ENCODE measurements at places on chromosomes 1 and 21.
A peak's percentile ranks its signal among the peaks of the same experiment; 100 is the strongest.

DNA sequence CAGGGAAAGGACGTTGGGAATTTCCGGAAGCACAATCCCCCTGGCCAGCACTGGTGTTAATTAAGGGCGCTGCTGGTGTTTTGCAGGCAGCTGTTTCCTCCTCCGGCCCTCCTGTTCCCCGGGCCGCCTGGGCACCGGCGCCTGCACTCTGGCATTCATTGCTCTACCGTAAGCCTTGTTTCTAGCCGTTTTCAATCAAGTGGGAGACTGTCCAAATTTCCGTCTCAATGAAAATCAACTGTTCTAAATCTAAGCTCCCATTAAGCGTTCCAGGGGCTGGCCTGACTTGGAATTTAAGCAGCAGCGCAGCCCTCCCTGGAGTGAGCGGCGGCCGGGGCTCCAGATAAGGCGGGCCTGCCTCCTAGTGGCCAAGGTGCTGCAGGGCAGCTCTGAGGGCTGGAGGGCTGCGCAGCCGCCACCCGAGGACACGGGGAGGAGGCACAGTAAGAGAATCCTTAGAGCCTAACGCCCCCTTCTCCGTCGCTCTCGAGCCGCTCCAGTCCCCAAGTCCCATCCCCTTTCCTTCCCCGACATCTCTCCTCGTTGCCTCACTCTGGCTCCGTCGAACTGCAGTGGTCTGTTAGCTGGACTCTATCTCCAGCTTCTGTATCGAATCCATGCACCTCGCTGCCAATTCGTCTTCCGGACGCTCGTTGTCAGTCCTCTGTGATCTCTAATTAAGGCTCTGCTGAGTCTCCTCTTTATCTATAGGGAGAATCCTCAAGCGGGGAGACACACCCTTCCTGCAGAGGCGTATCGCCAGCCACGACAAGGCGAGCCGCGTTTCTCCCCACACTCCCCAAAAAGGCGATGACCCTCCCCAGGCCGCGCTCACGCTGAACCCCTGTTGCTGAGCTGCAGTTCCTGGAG lies 57.8 kb upstream of the LRRC8D start:
- peak; percentile 86 for DNase-seq

DNA sequence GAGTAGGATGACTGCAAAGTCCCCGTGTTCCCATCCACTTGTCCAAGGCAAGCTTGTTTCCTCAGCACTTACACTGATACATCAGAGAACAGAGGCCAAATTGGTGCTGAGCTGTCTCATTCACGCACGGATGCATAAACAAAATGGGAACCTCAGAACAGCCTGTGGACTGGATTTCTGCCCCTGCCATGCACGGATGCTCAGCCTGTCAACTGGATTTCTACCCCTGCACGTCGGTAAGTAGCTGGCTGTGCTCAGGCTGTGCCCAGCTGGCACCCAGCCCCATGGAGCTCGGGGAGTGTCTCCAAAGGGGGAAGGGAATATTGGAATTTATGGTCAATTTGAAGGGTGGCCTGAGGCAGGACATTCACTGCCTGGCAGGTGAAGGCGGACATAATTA lies 40.8 kb upstream of the TMPRSS2 start:
- no peak for DNase-seq

DNA sequence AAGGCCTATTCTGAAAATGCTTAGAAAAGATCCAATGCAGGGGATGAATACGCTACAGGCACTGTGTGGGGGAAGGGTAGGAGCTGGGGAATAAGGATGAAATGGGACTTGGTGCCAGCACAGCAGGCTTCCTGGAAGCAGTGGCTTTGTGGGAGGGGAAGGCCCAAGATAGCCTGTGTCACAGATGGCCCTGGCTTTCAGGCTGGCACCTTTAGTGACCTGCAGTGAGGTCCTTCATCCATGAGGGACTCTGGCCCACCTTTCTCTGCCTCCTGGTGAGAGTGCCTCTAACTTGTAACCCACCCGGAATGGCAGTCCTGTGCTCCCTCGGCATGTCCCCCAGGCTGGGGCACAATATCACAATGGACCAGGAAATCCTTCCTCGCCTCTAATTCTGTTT lies 919 bp downstream of the CHI3L1 start:
- no peak for DNase-seq

DNA sequence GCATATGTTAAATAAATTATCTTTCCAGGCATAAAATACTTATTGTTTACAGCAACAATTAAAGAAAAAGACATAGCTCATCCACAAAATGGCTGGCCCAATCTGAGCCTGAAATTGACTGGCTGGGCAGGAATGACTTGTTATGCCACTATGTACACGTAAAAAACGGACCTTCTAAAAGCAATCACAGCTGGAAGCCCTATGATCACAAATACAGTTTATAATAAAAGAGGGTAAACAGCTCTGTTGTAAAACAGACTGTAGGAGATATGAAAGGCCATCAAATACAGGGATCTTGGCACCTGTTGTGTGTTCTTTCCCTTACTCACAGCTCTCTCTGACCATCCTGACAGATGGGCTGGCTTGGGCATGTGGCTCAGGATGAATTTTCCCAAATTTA lies 70.5 kb upstream of the DMRTA2 start:
- no peak for DNase-seq

- no peak for DNase-seq
These were observed 715.3 kb upstream of the CXADR start for GRCh38 chr21:16797540-16797939.

- no peak for DNase-seq
These were observed 29.4 kb downstream of the PRKAB2 start for GRCh38 chr1:147142886-147143285.

DNA sequence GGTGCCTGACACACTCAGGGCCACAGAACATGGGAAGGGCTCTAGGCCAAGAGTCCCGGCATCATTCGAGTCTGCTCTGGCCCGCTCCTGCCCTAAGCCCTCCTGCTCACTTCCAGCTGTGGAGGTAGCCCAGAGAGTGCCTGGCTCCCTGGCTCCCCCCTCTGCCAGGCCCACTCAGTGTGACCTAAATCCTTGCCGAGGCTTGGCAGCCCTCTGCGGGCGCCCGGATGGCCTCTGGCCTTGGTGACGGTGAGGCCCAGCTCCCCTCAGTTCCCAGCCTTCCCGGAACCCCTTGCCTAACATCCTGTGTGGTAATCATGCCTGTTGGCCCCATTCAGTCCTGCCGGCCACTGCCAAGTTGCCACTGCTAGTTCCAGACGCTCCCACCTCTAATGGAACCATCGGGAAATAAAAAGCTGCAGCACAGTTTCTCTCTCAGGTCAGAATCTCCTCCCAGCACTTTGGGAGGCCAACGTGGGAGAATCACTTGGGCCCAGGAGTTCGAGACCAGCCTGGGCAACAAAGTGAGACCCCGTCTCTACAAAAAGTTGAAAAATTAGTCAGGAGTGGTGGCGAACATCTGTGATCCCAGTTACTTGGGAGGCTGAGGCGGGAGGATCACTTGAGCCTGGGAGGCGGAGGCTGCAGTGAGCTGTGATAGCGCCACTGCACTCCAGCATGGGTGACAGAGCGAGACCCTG lies 1.2 kb upstream of the H6PD start:
- DNase-seq: peak; percentile 95

GRCh38 chr1:193183019-193183627 lies 3.3 kb downstream of the B3GALT2 start:
- peak; percentile 39 for DNase-seq

- DNase-seq: no peak
These were observed 20.4 kb downstream of the KIAA1614 start for GRCh38 chr1:180933141-180933540.

DNA sequence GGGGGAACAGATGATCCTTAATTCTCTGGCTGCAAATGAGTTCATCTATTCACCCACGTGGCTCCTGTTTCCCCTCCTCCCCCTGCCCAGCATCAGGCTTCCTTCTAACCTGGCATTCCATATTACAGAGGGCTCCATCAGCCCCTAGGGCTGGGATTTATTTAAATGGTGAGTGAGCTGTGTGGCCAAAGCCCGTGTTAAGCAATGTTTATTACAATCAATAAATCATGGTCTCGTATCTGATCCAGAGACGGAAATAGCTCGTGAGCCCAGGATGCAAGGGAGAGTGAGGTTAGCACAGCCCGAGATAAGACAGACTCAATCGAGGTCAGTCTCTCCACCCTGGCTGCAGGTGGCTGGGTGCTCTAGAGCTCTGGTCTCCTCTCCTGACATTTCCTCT lies 43.1 kb upstream of the IGSF21 start:
- no peak for DNase-seq
